SW 1271 (cell line): ENCODE measurements at places on chromosomes 7 and 10.

DNA sequence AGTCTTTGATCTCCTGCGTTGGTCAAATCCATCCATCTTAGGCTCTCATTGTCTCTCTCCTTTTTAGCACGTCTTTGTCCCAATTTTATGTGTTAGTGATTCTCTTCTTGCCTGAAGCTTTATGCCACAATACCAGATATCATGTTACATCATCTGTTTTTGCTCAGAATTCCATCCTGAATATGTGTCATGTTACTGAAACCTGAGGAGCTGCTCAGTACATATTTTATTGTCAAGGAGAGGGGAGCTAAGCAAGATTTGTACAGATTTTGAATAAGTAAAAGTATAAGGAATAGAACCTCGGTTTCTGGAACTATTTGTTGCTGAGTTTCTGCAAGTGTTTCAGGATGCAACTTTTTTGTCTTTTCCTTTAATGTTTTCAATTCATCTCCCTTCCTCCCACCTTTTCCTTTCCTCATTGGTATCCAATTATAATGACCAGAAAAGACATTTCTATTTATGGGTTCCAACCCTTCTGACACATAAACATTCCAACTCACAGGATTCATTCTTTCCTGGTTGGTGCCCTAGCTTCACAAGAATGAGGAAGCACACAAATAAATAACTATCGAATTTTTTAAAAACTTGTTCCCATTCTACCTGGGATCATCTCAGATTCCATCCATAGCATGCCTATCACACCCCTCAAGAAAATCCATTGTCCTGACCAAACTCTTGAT, 291.8 kb downstream of the CRPPA start:
- DNase-seq = no peak

DNA sequence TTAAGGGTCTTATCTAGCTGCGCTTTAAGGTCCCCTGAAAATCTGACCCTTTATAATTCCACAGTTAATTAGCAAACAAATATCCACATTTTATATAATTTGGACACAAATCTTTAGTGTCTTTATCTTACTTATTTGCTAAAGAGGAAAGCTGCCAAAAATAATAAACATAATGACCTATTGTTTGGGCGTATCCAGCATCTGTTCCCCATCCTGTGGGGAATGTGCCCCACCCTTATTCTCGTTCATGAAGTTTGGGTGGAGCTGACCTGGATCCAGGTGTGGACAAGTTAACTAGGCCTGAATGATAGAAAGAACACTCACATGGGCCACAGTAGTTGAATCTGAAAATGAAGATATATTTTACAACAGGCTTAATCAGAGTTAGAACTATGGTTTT, 218.3 kb downstream of the CRPPA start:
- DNase-seq = no peak

DNA sequence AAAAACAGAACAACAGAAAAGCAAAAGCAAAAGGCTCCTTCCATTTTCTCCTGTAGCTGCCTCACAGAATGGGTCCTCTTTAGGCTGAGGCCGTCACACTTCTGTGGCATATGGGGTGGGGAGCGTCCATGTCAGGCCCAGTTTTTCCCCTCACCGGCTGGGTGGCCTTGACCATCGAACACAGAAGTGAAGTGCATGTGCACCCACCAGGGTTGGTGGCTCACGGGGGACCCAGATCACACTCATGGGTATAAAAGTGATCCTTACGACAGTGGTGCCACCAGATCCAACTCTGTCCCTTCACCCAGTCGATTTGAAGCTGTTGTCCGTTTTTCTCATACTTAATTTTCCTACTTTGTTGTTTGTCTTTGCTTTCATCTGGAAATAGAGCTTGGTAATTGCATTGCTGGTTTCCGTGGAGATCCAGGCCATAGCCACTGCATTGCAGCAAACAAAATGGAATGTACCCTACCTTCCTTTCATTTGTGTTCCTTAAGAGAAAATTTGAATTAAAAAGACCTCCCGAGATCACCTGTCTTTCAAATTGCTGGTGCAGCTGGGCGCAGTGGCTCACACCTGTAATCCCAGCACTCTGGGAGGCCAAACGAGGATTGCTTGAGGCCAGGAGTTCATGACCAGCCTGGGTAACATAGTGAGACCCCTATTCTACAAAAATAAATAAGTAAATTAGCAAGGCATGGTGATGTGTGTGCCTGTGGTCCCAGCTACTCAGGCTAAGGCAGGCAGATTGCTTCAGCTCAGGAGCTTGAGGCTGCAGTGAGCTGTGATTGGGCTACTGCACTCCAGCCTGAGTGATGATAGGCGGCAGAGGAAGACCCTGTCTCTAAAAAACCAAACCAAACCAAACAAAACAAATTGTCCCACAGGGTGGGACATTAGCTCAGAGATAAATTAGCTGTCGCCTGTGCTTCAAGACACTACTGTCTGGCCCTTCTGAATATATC, 10.7 kb upstream of the GJD4 start:
- DNase-seq = no peak

- DNase-seq = no peak
These were observed 856 bp downstream of the ARHGAP21 start for GRCh38 chr10:24722676-24723385.

- no peak for DNase-seq
These were observed 37.4 kb downstream of the VCL start for GRCh38 chr10:74035303-74035702.

GRCh38 chr10:131563411-131563810, 251.9 kb upstream of the TCERG1L start:
- DNase-seq = no peak
